ENCODE measurements at places on chromosomes 5 and 9.
A peak's percentile ranks its signal among the peaks of the same experiment; 100 is the strongest.

GRCh38 chr5:120456006-120456405, 8.1 kb upstream of the PRR16 start:
- DNase-seq: no peak

- DNase-seq: peak; percentile 99
Observed at GRCh38 chr5:37370864-37371726, at the start of gene NUP155. TSS of gene NUP155 (minus strand) at chr5:37371106. CDS start at chr5:37370977, 129 bp downstream.

- no peak for DNase-seq
Observed at GRCh38 chr9:22657713-22658112, 211.1 kb downstream of the DMRTA1 start.

DNA sequence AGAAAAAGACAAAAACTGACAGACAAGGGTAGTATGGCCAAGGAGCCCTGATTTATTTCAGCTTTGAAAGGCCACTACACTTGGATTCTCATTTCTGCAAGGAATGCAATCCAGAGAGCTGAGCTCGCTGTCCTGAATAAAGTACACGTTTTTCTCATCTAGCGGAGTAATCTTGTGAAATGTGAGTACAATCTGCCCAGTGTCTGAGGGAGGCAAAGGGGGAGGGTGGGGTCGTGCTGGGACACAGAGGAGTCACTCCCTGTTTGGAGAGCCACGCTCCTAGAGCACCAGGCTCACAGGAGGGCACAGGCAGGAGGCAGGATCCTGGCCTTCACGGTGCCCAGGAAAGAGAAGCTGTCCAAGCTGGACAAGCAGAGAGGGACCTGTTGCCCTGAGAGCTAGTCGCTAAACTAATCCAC, 51.0 kb upstream of the IFNK start:
- no peak for DNase-seq

GRCh38 chr5:115452536-115453235, 91.9 kb downstream of the FEM1C start:
- DNase-seq: no peak

- DNase-seq: peak; percentile 82
Observed at GRCh38 chr5:73789851-73790281, 163.9 kb downstream of the ARHGEF28 start.

DNA sequence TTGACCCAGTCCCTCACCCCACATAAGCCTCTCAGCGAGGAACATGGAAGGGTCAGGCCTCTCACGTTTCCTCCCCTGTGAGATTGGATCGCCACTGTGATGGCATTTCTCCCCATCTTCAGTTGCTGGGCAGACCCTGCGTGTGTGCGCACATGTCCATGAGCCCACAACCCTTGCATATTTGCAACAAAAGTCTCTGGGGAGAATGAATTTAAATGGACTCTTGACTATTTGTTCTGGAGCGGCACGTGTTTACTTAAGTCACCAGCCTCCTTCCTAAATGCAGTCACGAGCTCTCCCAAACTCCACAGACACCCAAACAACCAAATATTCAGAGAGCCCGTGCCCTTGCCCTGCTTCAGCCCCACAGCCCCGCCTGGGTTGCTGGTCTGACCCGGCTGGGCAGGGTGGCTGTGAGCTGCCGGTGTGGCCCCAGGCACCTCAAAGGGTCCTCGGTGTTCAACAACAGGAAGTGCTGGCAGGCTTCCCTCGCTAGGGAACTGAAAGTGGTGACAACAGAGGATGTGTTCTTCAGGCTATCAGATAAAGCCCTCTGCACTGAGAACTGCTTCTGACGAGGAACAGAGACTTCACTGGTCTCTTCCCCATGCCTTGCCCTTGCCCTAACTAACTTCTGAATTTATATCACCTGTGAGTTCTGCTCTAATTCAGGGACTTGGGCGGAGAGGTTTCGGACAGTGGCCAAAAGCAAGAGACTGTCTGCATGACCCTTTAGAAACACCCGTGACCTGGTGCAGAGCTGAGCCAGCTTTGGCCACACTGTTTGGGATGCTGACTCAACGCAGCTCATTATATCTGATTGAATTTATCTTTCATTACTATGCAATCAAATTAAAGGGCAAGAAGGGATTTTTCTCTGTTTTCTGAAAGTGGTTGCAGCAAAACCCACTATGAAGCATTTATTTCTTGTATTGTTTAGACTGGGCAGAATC, 19.2 kb upstream of the CD180 start:
- peak; percentile 44 for DNase-seq

DNA sequence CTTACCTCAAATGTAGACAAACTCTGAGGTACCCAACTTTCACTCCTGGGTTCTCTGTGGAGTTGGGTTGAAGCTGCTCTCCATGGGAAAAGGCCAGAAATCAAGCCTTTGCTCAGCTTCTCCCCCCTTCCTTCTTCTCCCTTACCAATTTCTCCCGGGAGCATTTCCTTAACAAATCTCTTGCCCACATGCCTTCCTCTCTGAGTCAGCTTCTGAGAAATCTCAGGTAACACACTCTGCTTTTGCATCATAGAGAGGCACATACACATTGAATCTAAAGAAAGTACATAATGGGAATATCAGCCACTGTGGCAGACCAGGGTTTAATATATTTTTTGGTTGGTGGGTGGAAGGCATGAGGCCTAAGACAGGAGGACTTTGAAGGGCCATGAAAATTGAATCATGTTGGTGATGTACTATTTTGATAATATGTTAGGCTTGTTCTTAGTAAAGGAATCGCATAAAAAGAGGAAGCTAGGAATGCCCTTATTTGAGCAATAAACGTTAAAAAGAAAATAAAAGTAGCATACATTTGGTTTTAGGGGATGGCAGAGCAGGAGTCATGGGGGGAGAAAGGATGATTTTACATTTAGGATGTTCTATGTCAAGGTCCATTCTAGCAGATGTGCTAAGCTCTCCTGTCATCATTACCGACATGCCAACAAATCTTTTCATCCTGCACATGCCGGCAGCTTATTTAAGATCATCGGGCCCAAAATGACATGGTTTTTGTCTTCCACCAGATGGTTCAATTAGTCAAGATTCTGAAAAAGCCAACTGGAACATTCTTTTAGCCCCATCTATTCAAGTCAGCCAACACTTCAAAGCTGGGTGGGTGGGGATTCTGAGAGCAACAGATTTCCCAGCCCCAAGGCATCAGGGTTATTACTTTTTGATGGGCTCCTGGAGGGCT, 199.5 kb upstream of the CLINT1 start:
- no peak for DNase-seq

DNA sequence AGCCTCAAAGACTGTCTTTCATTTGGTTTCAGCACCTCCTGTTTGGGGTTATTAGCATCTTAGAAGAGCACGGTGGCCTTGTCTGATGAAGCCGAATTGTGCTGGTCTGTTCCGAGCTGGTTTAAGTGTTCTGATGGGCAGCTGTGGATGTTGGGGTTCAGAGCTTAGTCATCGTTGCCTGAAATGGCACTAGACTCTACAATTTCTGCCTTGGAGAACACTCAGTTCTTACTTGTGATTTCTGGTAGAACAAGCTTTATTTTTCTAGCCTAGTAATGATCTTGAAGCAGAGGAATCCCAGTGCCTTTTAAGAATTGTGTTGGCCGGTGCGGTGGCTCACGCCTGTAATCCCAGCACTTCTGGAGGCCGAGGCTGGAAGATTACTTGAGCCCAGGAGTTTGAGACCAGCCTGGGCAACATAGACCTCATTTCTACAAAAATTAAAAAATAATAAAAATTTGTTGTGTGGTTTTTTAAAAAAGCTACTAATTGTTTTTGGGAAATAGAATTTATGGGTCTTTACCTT, 7.8 kb downstream of the FBXW5 start:
- DNase-seq: no peak

GRCh38 chr9:127506117-127506813, 55.0 kb downstream of the LRSAM1 start:
- no peak for DNase-seq

DNA sequence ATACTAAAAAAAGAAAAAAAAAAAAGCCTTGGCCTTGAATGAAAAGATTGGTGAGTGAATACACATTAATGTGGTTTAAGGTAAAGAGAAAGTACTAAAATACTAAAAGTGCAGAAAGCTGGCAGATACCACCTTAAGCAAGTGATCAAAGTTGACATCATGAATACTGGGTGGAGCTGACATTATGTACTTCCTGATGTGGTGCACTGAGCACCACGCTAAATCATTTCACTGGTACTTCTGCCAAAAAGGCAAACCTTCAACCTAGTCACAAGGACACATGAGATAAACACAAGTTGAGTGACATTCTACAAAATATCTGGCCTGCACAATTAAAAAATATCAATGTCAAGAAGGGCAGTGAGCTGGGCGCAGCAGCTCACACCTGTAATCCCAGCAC, 33.8 kb upstream of the PANK3 start:
- no peak for DNase-seq

DNA sequence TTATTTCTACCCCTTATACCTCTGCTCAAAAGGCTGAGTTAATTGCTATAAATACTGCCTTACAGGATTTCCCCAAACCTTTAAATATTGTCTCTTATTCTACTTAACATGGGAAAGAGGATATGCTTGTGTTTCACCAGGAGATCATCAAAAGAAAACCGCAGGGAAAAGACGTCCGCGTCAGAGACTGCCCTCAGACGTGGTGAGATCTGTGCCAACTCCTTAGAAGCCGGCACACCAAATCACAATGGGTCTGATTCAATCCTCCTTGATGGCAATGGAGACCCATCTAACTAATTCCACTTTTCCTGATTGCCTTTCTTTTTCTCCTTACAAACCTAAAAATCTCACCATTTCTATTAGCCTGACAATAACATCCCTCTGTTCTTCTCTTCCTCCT, 55.0 kb downstream of the SH3PXD2B start:
- no peak for DNase-seq

- no peak for DNase-seq
Observed at GRCh38 chr5:69467442-69468225, 25.0 kb upstream of the OCLN start.

DNA sequence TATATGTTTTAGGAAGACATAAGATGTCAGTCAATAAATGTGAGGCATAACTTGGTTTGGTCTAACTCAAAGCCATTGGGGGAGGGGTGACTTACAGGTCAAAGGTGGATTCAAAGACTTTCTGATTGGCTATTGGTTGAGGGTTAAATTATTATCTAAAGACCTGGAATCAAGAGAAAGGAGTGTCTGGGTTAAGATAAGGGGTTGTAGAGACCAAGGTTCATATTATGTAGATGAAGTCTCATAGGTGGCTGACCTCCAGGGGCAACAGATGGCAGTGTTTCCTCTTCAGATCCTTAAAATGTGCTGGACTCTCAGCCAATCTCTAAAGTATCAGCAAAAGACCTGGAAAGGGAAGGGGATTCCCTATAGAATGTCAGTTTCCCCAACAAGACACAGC, 51.3 kb upstream of the MINAR2 start:
- DNase-seq: no peak

GRCh38 chr5:150353032-150353675, 4.3 kb upstream of the TCOF1 start:
- no peak for DNase-seq

- DNase-seq: no peak
Observed at GRCh38 chr5:124816381-124816780, 69.9 kb upstream of the ZNF608 start.

GRCh38 chr9:36877239-36877638, 156.8 kb downstream of the PAX5 start:
- DNase-seq: no peak

- peak; percentile 44 for DNase-seq
Observed at GRCh38 chr5:72141440-72142355, 34.4 kb downstream of the MAP1B start.

DNA sequence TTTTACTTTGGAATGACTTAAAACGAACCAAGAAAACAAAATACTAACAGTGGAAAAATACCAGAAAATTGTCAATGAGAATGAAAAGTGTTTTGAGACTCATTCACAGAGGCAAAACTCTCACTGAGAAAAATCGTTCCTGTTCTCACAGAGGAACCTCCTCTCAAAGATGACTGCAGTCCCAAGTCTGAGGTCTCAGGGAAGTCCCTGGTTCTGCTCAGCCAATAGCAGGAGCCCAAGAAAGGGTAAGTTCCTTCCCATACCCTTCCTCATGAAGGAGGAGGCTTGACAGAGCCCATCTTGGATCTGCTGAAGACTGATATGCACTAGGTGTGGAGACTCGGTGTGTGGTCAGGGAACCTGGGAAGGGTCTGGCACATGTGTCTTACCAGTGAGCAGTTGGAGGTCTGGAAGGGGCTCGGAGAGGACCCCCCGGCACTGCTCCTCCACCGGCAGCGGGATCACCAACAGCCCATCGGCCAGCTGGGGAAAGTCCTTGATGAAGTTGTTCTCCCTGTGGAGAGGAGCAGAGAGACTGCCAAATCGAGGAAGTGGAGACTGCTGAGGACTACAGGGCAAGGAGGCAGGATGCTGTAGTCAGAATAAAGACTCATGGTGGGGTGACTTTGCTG, 46.0 kb downstream of the TRIM32 start:
- DNase-seq: peak; percentile 6

GRCh38 chr5:11617080-11617479, 287.2 kb downstream of the CTNND2 start:
- no peak for DNase-seq

DNA sequence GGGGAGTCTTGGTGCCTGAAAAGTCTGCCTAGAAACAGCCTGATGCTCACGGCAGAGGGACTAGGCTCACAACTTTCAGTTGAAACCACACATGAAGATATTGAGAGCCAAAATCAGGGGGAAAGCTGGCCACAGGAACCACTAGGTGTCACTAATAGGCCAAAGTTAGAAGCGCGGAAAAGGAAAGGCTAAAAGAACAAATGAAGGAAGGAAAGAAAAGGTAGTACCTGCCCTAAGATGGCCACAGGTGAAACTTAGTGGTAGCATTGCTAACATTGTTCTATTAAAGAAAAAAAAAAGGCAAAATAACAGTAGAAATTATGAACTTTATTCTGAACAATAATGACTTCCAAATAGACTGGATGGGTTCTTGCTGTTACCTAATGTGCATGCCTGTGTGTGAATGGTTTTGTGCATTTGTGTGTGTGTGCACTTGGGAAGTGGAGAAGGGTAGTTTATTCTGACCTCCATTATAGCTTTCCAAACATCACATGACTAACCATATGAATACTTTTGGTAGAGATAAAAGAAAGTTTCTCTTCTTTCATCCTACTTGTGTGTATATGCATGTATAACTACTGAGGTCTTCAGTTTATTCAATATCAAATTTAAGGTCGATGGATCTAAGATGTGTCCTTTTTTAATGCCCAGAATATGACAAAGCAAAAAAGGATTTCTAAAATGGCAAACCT, 2.1 kb upstream of the RFESD start:
- peak; percentile 81 for DNase-seq

- DNase-seq: no peak
Observed at GRCh38 chr5:108720391-108720790, 27.3 kb upstream of the FER start.

DNA sequence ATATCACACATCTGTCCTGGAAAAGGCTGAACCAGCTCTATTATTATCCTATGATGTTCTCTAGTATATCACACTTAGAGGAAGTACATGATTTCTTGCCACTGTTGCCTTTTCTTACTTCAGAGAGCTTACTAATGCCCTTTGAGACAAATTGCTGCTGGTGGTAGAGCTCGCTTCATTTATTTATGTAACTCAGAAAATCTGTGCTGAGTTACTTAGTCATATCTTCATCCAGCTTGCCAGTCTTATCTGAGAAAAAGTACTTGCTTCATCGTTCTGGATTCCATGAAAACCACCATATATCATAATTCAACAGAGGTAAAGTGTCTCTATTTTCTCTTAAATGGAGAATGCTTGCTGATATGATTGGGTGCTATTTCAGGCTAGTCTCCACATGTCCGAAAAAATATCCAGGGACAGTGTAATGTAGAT, 26.6 kb downstream of the PTPDC1 start:
- DNase-seq: no peak

- DNase-seq: no peak
Observed at GRCh38 chr5:169650701-169651331, 13.7 kb downstream of the DOCK2 start.
